HS-27A (cell line): ENCODE measurements at places on chromosomes 4 and X.

DNA sequence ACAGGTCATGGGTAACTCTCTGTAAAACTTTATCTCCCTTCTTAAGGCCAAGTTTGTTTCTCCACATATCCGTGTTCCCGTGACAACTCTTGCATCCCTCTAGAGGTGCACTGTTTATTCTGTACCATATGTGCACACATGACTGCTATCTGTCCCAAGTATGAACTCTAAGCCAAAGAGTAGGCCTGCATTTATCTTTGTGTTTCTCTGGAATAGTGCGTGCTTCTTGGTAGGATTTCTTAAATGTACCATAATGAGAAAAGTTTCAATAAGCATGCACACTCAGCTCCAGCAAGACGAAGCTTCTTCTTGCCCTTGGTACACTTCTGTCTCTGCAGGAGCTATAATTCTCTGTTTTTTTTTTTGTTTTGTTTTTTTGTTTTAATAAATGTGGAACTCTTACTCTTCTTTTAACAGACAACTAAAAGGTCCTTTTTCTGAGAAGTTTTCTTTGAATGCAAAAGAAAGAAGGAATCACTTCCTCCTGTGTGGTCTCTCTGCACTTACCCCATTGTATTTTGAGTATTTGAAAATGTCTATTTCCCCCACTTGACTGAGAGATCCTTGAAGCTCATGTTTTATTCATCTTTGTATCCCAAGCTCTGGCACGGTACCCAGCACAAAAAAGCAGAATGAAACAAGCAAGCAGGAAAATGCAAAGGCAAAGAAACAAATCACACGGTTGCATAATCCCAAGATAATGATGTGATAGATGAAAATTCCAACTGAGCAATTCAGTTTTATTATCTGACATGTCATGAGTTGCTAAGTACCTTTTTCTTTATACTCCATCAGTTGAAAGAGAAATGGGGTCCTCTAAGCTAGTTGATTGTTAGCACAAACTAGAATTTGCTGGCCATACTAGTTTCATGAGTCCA is 521.9 kb upstream of the BOD1L1 start:
- no peak for DNase-seq

DNA sequence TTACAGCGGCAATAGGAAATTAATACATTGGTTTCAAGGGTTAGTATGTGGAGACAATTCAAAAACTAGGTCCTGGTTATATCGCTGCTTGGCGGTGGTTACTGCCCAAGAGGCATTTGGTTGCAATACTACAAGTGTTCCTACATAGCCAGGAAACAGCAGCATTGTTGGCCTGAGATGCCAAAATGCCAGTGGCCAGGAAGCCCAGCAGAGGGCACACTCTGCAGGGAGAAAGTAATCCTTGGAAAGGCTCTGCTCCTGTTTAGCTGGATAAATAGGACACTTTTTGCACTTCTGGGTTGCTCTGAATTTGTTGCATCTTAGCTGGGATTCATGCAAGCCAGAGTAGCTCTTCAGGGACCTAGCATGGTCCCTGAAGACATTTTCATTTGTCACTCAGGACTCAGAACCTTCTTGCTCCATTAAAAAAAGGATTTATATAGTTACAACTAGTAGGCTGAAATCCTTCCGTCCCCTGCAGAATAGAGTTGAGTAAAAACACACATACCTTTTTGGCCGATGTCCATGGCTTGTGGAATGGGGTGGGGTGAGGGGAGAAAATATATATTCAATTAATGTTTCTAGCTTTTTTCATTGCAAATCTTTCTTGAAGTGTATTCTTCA is 8.1 kb upstream of the GPR119 start:
- no peak for DNase-seq

DNA sequence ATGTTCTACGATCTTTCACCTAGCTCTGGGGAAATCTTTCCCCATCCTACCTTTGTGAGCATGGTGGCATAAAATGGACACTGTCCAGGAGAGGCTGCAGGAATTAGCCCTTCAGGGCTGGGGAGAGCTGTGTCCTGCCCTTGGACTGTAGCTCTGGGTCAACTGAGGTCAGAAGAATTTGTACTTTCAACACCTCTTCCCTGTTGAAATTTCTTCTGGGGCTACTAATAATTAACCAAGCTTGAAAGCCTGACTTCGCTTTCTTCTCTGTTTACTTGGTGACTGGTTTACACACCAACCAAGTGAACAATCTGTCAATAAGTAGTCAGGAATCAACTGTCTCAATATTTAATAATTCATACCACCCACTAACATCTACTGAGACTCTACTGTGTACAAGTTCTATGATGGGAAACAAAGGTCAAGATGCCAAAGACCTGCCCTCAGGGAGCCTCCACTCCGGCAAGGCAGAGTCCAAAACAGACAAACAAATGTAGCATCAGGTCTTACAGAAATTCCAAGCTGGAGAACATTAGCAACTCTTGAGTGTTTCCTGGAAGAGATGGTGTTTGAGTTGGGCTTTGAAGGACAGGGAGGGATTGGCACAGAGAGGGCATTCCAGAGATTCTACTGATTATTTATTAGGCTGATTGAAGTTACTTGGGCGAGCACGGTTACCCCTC is 113.1 kb downstream of the ENPP6 start:
- no peak for DNase-seq

- no peak for DNase-seq
These were observed 705.9 kb downstream of the FSTL5 start for GRCh38 chr4:161457906-161458305.

DNA sequence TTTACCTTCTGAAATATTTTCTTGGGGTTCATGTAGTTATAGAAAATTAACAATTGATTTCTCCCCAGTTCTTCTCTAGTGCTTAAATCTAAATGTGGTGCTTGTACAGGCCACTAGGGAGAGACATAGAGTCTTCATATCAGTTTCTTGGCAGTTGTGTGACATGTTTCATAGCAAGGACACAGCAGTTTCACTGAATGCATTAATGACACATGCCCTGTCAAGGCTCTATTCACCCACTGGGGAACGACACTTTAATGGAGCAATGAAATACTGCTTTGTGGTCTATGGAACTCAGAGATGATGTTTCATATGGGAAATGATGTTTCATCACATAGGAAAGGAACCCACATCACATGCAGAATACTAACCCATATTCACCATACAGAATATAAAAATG is 2.8 kb downstream of the VEGFC start:
- no peak for DNase-seq

- DNase-seq: no peak
These were observed 31.3 kb upstream of the CLDN24 start for GRCh38 chr4:183353557-183353956.

- DNase-seq: no peak
These were observed 38.8 kb downstream of the SEC31A start for GRCh38 chr4:82851885-82852750.

DNA sequence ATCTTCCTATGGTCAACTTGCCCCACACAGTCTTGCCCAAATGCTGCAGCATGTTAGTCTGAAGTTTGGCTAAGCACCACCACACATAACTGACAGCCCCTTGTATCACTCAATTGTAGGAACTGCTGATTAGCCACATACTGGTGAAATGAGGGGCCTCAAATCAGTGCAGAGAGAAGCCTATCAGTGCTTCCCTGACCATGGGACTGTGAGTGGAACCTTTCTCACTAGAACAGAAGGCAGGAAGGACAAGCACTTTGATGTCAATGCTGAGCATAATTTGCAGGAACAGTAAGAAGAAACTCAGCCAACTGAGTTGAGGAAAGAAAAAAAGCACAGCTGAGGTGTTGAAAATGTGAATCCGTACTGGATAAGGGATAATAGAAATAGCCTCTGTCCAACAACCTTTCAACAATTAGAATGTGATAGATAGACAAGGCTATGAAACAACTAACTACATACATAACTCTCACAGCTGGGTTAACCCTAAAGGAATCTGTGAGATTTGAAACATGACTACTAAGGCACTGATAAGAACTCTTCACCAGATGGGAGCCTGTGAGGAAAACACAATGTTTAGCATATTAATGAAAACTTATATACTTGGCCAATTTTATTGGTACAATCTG is 136.6 kb upstream of the SH3RF1 start:
- DNase-seq: no peak

DNA sequence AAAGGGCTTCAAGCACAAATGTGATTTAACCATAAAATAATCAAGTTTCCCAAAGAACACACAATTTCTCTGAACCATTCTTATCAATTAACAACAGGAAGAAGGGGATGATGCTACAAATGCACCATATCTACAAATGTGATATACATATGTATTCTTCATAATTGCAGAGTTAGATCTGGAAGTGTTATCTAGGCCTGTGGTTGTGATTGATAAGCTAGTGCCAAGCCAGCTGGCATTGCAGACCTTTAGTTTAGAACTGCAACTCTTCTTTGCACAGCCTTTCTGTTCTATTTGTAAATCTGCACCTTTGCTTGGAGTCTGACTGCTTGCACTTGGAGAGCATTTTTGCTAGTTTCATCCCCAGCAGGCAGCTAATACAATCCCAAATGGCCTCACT is 145.5 kb upstream of the NPY2R start:
- no peak for DNase-seq

DNA sequence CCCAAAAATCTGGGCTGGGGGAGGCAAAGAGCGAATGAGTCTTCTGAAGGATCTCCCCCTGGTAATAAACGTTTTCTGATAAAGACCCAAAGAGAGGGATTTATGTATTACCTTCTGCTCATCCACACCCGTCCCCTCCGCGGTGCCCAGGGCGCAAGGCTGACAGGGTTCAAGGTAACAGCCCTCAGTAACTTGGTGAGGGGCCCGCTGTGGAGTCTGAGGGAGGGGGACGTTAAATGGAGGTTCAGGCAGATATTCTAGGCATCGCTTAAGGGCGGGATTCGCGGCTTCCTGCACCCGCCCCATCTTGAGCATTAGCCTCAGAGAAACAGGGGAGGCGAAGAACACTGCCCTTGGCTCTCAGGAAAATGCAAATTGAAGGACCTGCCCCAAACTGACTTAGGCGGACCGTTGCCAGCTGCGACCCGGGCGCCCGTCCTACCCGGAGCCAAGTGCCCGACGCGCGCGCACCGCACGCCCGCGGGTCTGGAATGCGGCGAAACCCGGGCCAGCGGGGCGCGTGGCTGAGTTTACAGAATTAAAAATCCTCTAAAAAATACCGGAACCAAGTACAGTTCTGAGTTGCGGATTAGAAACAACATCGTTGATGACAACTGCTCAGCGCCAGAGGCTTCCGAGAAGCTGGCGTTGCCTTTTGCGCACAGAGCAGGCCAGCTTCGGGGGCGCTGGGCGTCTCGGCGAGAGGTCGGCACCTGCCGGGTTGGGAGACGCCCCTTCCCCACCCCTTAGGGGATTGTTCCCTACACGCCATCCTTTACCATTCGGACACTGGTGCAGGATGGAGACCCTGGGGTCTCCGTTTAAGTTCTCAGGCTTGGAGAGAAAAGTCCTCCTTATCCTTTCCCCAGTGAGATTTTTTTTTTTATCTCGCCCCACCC is 2.8 kb downstream of the HELT start:
- DNase-seq: no peak

DNA sequence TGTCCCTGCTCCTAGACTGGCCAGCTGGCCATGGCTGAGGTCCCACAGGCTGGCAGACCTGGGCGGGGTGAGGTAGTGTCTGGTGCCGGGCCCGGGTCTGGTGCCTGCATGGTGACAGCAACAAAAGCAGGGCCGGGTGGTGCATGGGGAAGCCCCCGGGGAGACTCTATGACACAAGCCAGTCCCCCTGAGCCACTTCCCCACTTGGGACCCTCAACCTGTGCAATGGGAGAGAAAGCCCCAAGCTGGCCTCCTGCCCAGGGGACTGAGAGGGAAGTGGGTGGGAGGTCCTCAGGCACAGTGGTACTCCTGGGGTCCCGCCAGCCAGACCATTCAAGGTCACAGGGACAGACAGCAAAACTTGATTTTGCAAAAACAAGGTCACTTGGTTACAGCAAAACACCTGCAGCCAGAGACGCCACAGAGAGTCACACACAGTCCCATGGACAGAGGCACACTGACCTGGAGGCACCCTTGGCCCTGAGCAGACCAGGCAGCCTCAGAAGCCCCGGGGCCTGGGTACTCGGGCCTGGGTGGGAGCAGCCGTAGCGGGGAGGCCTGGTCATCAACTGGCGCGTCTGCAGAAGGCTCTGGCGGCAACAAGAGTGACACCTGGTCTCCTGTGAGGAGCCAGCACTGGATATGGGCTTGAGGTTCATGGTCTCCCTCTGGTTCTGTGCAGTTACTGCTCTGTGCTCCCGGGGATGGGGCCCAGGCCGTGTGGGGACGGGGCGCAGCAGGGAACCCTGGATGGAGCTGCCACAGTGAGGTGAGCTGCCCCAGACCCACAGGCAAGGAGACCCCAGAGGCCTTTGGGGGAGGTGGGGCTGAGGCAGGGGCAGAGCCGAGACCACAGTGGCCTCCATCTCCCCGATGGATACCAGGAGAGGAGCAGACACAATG is 60.6 kb downstream of the HTRA3 start:
- no peak for DNase-seq

DNA sequence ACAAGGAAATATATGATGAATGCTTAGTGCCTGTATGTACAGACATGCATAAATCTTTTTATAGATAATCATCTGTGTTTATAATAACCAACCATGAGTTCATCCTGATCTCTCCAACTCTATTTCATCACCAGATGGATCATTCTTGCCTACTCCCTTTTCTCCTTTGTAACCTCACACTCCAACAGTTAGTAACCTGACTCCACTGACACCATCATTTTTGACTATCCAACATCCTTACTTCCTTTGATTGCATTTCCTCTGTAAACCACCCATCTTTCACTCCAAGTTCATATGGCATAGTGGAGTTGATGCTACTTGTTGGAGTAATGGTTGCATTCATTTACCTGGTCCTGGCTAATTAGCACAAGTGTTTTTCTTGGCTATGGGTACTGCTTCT is 170.6 kb downstream of the ZNF330 start:
- DNase-seq: no peak
